ENCODE measurements at places on chromosomes 5 and 9.

DNA sequence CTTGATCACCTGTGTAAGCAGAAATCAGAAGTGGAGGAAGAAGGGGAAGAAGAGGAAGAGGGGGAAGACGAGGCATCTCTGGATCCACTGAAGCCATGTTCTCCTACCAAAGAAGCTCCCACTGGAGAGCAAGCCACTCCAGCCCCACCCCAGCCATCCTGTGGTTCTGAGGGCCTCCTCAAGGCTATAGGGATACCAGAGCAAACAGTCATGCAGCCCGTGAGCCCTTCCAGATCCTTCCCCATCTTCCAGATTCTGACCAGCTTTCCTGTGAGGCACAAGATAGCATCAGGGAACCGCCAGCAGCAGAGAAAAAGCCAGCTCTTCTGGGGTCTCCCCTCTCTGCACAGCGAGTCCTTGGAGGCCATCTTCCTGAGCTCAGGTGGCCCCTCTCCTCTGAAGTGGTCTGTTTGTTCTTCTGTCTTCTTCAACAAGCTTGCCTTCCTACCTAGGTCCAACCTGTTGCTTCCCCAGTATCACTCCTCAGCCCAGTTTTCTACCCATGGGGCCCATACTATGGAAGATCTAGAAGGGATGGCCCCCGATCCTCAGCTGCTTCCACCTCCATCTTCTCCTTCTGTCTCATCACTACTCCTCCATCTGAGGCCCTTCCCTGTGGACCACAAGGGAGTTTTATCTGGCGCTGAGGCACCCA, 29.4 kb downstream of the VCP start:
- DNase-seq, result no peak

DNA sequence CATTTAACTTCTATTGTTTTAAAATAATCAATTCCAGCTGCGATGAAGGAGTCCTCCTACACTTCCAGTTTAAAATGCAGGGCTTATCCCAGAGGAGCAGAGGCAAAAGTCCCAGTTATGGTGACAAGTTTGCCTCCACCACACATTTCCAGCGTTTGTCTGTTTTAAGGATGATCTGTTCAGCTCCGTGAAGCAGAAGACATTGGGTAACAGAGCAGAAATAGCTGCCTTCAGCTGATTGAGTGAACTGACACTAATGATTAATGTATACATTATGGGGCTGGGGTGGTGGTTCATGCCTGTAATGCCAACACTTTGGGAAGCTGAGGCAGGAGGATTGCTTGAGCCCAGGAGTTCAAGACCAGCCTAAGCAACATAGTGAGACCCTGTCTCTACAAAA, 127.6 kb downstream of the HSD17B3 start:
- no peak for DNase-seq

DNA sequence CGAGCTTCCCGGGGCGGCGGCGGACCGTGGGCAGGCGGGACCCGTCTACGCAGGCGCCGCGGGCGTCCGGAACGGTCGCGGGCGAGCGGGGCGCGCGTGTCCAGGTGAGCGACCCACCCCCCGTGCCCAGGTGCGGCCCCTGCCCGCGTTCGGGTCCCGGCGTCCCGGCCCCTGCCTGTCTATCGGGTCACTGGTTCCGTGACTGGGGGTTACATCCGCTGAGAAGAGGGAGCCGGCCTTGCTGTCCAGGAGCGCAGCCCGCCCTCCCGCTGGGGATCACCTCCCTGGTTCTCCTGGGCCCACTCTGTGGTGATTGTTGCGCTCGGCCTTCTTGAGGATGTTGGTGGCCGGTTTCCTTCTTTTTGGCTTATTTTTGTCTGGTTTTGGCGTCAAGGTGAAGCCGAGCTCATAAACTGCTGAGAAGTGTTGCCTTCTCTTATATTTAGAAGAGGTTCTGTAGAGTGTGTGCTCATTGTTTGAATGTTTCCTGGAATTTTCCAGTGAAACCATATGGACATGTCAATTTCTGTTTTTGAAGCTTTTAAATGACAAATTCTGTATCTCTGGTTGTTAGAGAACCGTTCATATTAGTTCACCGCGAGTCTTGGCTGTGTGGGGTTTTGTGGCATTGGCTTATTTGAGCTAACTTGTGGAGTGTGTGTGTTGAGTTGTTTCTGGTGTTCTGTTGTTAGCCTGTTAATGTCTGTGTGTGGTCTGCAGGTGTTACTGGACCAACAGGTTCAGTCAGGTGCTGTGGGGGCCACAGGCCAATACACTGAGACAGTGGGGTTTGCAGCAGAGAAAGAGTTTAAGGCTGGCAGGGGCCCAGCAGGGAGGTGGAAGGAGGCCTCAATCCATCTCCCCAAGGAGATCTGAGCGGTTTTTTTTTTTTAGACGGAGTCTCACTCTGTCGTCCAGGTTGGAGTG, 621 bp downstream of the CEP72 start:
- no peak for DNase-seq

DNA sequence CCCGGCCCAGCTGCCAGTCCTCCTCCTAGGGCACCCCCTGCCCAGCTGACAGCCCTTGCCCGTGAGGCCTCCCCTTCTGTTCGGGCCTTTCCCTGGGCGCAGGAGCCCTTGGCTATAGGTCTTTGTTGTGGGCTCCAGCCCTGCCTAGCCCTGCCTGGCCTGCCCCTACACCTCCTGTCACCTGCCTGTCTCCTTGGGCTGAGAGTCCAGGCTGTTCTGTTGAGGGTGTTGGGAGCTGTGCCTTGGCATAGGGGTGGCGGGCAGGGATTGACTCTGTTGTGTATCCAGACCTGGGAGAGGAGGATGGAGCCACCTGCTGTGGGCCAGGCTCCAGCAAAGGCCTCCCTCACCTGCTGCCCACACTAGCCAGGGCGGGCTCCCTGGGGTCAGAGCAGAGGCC, 11.6 kb downstream of the FCN2 start:
- DNase-seq, result no peak

GRCh38 chr9:113302792-113303418, at the start of gene RNF183:
Gene RNF183, minus strand, starts transcription at chr9:113303376. Its CDS starts 5,192 bp downstream, at chr9:113298184.
- DNase-seq, result no peak

DNA sequence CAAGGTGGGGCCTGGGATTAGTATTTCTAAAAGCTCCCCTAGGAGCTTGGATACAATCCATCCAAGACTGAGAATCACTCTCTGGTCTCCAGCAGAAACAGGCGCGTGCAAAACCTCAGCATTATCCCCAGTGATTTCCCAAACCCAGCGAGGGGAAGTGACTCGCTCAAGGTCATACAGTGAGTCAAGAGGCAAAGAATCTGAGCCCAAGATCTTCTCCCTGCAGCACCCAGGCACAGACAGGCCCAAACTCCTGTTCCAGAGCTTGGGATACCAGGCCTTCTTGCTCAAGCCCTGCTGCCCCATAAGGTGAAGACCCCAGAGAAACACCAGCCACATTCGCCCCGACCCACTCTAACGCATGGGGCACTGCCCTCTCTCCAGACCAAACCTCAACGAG, 33.2 kb downstream of the SHB start:
- DNase-seq, result no peak

DNA sequence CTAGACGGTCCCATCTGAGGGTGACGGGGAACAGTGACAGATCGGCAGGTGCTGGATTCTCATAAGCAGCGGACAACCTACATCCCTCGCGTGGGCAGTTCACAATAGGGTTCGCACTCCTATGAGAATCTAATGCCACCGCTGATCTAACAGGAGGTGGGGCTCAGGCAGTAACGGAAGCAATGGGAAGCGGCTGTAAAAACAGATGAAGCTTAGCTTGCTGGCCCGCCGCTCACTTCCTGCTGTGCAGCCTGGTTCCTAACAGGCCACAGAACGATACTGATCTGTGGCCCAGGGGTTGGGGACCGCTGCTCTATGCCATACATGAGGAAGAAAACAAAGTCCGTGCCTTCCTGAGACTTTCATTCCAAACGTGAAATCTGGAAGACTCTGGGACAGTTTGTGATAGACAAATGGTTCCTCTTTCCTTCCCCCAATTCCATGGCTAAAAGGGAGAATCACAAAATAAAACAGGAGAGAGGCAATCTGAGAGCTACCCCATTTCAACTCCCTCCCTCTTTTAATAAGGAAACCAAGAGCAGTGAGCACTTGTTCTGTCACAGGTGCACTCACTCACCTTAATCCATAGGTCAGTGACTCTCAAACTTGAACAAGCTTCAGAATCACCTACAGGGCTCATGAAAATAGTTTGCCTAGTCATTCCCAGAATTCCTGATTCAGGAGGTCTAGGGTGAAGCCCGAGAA, 12.1 kb downstream of the PDCL start:
- DNase-seq, result peak; percentile 17

DNA sequence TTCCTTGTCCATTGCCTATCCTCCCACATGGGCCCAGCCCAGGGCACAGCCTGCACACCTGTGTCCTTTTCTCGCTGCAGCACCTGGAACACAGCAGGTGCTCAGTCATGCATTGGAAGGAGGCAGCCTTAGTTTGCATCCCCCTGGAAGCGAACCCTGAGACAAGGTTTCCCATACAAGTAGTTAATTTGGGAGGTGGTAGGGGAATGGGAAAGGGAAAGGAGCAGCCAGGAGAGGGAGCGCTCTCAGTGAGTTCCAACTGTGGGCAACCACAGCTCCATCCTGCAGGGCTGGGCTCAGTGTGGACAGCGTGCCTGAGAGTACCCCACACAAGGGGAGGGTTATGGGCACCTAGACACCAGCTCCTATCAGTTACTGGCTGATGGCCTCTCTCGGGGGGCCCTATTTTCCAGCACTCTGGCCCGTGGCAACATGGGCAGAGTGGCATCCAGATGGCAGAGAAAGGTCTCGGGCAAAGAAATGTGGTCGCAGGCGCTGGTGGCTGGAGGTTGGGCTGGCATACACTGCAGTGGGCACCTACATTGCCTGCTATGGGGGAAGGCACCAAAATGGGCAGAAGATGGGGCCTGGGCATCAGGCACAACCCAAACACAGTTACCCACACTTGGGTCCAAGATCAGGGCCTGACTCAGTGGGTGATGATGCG, 50.1 kb downstream of the TSPAN17 start:
- DNase-seq, result no peak

GRCh38 chr9:134369416-134370212, 43.4 kb downstream of the RXRA start:
- DNase-seq, result no peak

- no peak for DNase-seq
These were observed 523 bp upstream of the WWC1 start for GRCh38 chr5:168290902-168291341.

GRCh38 chr9:71755230-71755629, 13.1 kb downstream of the CEMIP2 start:
- no peak for DNase-seq

DNA sequence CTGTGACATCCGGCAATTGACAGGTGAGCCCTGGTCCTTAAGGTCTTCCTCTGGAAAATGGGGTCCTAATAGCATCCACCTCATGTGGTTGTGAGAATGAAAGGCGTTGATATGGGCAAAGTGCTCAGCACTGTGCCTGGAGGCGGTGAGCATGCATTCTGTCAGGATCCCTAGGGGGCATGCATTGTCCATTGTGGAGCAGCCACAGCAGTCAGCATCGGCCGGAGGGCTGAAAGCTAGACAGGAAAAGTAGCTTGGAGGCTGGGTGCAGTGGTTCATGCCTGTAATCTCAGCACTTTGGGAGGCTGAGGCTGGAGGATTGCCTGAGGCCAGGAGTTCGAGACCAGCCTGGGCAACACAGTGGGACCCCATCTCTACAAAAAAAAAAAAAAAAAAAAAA, 122.2 kb downstream of the LHX2 start:
- peak; percentile 34 for DNase-seq

DNA sequence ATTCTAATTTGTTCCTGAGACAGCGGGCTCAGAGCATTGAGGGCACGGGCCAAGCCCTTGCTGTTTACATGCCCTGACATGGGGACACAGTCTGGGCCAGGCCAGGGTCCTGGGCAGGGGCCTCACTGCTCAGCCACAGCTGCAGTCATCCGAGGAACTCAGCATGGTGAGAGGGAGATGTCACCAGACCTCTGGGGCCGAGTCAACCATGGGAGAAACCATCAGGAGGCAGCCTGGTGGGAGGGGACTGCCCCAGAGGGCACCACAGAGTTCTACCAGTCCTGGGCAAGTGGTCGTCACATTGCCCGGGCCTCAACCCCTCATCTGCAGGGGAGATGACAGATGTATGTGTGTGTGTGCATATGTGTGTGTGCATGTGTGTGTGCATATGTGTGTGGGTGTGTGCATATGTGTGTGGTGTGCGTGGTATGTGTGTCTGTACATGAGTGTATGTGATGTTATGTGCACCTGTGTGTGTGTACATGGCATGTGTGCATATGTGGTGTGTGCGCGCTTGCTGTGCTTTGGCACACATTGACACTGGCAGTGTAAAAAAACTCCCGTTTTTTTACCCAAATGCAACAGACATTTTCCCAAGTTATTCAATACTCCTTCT, 42.4 kb upstream of the TMEM250 start:
- DNase-seq, result no peak

DNA sequence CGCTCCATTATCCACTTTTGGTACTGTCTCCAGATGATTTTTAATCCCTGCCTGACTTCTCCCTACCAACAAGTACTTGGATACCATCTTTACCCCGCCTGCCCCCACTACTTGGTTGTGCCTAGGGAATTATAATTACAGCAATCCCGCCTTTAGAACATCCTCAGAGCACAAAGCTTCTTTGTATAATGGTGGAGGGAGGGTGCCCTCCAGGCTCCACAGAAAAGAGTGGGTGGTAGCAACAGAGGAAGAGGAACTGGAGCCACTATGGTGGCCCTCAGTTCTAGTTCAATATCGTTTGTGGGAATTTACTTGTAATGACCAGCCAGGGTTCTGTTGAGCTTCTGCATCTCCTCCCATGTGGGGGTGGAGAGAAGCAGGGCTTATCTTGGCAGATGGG, 79.0 kb upstream of the RNF38 start:
- DNase-seq, result no peak

- no peak for DNase-seq
These were observed 74.3 kb downstream of the KIAA0825 start for GRCh38 chr5:94544031-94544650.

- DNase-seq, result no peak
These were observed 818.6 kb downstream of the CDH18 start for GRCh38 chr5:19169426-19169825.

DNA sequence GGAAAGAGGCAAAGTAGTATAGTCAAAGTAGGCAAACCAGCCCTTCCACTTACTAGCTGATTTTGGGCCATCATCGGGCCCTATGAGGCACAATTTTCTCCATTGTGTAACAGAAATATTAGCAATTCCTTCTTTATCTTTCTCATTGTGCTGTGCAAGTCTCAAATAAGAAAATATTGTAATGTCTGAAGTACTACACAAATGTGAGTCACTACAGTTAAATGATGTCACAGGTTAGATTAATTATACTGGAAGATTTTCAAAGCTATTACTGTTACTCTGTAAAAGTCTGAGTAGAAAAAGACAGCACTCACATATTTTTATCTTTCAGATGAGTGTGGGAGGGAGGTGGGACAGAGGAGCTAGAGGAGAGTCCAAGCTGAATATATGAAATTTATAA, 12.4 kb upstream of the TMC1 start:
- no peak for DNase-seq

GRCh38 chr5:96816411-96816939, 8.7 kb upstream of the ERAP1 start:
- peak; percentile 85 for DNase-seq

- no peak for DNase-seq
These were observed 79.6 kb downstream of the CSNK1A1 start for GRCh38 chr5:149471406-149472183.

DNA sequence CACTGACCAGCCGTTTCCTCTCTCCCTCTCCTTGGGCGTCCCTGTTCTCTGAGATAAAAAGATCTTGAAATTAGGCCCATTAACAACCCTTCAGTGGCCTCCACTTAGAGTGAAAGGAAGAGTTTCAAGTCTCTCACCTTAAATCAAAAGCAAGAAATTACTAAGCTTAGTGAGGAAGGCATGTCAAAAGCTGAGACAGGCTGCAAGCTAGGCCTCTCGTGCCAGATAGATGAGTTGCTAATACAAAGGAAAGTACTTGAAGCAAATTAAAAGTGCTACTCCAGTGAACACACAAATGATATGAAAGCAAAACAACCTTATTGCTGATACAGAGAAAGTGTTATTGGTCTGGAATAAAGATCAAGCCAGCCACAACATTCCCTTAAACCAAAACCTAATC, 331.3 kb upstream of the SEMA6A start:
- DNase-seq, result no peak

Data from CD4-positive, alpha-beta T cell treated with Interferon alpha-2 for 1 hour (primary cell).